Urinary bladder (tissue), 4 donors: ENCODE measurements at places on chromosomes 4 and X. TPM values are rescaled to one million over a fixed set of nuclear protein-coding genes. Genes with fewer than 3 reads are reported as not detected.

Gene IBSP
- not detected for total RNA-seq

- DNase-seq, result no peak
These were observed 57.8 kb downstream of the PPP2R2C start for GRCh38 chr4:6414578-6414977.

Gene EXOC1L
- not detected for total RNA-seq

DNA sequence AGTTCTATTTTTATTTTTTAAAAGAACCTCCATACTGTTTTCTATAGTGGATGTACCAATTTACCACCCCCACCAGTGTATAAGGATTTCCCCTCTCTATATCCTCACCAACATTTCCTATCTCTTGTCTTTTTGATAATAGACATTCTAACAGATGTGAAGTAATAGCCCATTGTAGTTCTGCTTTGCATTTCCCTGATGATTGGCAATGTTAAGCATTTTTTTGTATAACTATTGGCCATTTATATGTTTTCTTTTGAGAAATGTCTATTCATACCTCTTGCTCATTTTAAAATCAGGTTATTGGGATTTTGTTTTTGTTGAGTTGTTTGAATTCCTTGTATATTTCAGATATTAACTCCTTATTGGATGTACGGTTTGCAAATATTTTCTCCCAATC lies 251.1 kb upstream of the HTR2C start:
- no peak for DNase-seq

- DNase-seq, result no peak
These were observed 1841.9 kb downstream of the STIM2 start for GRCh38 chr4:28702571-28702970.

- no peak for DNase-seq
These were observed 294.6 kb upstream of the NRK start for GRCh38 chrX:105527759-105528158.

GRCh38 chrX:11185861-11186260 lies 74.7 kb downstream of the HCCS start:
- no peak for DNase-seq

GRCh38 chr4:187309456-187309855 lies 585.8 kb upstream of the FAT1 start:
- DNase-seq, result no peak

GRCh38 chr4:147533331-147533730 lies 52.4 kb downstream of the EDNRA start:
- DNase-seq, result no peak

GRCh38 chr4:137905930-137906329 lies 336.2 kb downstream of the SLC7A11 start:
- no peak for DNase-seq

DNA sequence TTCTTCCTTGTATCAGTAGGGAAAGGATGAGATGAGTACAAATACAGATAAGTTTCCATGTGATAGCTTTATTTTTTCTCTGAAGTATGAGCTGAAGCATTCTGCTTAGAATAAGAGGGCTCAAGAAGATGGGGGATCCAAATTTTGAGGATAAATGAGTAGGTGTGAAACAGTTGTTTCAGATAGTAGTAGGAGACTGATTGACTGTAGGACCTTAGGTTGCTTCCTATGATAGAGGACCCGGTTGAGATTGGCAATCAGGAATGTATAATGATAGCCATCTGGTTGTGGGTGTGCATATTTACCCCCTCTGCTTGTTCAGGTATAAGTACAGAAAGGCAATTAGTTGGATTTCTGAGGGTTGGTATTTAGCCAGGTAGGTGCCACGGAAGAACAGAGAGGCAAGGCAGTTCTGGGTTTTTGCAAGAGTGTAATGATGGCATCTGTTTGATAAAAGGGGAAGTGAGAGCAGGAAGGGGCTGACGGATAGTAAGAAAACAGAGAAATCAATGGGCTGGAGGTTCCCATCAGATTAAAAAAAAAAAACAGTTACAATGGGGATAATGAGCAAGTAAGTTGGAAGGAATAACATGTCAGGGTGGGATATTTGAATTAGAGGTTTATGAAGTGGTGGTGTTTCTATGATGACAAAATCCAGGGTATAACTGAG lies 13.7 kb downstream of the OCRL start:
- DNase-seq, result no peak

Gene CCKAR
- total RNA-seq, result 0.26 TPM

- no peak for DNase-seq
These were observed 8.2 kb downstream of the CASP3 start for GRCh38 chr4:184641022-184641421.

DNA sequence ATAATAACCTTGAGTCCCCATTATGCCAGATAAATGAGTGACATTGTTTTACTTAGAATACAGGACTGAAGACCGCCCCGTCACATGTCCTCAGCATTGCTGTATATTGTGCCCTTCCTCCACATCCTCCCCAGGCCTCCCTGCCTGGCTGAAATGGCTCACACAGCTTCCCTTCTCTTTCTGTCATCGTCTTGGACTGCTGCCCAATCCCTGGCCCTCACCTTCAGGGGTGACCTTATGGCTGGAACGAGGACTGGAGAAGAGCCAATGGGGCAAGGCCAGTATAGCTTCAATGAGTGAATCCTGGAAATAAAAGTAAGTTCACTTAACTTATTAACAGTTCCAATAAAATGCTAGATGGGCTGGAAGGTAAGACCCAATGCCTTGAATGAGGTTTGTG lies 2.7 kb downstream of the KCNE5 start:
- DNase-seq, result no peak

GRCh38 chr4:186192066-186192612 lies 772 bp downstream of the CYP4V2 start:
- no peak for DNase-seq

Gene TCEAL9
- total RNA-seq, result 102 TPM

DNA sequence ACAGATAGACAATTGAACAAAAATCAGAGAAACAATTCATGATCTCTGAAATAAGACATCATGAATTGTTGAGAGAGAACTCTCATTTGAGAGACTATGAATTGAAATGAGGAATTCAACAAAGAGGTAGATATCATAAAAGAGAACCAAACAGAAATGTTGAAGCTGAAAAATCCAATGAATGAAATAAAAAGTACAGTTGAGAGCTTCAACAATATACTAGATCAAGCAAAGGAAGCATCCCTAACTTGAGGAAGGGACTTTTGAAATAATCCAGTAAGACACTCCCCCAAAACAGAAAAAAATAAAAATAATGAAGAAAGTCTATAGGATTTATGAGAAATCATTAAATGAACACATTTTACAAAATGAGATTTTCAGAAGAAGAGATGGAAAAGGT lies 310.0 kb upstream of the PCDH10 start:
- DNase-seq, result no peak
